Naive thymus-derived CD4-positive, alpha-beta T cell (primary cell): ENCODE measurements at places on chromosomes 7 and 10.

DNA sequence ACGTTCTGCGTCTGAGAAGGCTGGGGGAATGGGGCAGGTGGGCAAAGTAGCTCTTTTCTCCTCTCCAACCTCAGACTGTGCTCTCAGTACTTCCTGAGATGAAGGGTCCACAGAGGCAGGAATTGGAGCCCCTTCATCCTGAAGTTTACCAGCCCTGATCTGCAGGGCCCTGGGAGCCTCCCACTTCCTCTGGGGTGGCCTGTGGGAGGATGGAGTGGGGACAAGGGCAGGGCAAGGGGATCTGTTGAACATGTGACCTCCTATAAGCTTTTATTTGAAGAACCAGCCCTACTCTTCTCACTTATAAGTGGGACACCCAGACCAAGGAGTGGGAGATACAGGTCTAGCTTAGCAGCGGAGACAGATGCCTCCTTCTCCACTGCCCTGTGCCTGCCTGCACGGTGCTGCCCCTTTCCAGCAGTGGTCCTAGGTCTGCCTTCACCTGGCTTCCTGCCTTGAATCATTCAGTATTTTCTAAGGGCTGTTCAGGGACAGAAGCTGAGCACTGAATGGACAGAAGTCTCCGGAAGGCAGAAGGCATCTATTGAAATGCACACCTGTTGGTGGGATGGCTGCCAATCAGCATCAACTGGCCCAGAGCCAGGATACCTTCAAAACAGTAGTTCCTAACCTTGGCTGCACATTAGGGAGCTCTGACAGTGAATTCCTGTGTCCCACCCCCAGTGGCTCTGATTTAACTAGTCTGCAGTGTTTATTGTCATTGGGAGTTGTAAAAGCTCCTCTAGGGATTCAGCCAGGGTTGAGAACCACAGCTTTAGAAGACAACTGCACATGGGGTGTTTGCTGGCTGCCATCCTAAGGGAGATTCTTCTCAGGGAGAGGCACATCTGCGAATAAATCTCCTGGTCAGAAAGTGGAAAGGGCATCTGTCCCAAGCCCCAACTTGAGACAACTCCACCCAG, 2.7 kb upstream of the ARHGAP22 start:
- DNase-seq = no peak

DNA sequence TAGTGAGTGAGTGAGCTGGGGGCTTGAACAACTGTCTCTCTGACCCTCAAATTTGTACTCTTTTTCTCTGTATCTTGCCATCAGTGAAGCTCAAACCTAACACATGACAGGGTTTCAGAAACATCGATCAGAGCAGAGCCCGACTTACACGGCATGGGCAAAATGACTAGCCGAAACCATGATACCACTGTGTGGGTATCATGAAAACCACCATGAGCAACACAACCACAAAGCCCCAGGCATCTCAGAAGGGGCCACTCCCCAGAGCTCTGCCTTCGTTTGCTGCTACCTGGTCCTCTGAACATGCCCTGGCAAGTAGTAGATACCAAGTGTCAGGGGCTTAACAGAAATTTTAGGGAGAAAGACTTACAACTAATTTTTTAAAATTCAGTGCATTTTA, 308.5 kb downstream of the WDR11 start:
- DNase-seq = no peak

DNA sequence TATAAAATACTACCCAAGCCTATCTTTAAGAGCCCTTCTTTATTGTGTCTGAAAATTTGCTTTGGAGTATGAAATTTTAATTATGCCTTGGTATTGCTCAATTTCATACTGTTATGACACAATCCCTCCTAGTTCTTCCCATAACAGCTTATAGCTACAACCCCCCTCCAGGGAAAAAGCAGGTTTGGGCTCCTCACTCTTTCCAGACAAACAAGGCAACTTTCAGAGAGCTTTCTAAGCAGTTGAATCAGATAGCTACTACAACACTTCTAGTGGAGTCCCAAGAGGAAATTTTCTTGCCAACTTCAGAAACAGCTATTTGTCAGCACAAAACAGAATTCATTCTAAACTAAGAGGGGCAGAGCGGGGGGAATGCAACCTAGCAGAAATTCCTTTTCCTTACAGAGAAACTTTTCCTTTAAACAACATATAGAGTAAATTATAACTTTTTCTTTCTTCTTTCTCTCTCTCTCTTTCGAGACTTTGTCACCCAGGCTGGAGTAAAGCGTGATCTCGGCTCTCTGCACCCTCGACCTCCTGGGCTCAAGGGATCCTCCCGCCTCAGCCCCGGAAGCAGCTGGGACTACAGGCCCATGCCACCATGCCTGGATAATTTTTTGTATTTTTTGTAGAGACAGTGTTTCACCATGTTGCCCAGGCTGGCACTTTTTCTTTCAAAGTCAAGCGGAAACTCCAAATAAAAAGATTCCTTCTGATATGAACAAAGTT, 26.0 kb upstream of the JMJD1C start:
- DNase-seq = no peak

DNA sequence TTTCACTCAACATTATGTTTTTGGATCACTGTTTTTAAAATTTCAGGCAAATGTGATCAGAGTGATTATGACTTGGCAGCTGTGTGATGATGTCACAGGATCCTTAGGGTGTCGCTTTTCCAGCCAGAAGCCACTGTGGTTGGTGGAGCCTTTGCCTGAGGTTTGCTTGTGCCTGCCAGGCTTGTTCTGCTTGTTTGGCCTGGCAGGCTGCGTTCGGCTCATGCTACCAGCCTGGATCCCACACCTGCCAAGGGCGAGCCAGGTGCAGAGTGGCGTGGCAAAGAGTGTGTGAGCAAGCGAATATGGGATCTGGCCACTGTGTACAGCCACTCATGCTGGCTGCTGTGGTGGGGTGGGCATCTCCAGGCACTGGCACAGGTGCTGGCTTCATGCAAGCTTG, 55.7 kb downstream of the ADK start:
- DNase-seq = no peak

GRCh38 chr10:103895411-103896186, 22.4 kb downstream of the STN1 start:
- no peak for DNase-seq

DNA sequence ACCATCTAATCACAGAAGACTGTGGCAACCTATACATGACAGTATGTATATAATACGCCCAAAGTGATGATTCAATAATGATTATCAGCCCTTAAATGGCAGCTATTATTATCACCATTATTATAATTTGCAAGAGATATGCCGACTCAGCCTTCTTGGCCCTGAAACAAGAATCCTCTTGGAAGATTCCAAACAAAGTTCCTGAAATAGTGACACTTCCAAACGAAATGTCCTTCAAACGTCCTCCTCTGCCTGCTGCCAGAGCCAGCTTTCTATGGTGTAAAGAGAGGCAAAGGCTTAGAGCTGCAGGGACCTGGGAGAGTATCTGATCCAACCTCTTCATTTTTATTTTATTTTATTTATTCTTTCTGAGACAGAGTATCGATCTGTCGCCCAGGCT, 36.0 kb downstream of the NRAP start:
- DNase-seq = no peak

DNA sequence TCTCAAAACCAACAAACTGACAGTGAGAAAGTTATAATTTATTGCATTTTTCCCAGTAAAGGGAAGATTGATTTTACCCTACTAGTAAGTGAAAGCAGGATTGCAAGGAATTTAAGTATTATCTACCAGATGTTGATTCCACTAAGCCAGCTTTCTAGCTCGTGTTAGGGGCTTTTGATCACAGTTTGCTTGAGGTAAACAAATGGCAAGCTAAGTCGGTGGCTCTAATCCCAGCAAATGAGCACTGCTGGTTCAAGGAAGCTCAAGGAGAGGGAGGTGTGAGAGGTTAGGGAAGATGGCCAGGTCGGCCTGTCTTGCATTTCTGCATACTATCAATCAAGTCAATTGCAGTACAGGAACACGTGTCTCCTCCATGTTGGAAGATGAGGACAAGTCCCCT, 448.7 kb upstream of the POM121L12 start:
- DNase-seq = no peak

GRCh38 chr7:90563286-90563685, 32.8 kb upstream of the CDK14 start:
- DNase-seq = no peak

- no peak for DNase-seq
Observed at GRCh38 chr10:84158550-84158949, 15.1 kb upstream of the GPR15LG start.

GRCh38 chr7:2175091-2175490, 57.7 kb downstream of the MAD1L1 start:
- DNase-seq = no peak

DNA sequence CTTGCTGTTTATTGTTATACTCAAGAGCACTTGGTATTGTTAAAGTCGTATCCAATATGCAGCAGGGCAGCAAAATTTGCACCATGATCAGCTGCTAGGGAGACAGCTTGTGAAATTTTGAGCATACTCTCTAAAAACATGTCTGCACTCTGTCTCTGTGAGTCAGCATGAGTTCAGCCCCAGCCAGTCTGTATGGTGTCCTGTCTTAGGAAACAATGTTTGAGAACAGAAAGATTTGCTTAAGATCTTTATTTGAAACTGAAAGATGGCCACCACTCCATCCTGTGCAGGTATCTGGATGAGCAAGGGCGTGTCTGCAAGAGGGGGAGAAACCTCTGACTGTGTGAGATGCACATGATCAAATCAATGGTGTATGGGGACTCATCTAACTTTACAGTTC, 97.1 kb downstream of the GNAI1 start:
- no peak for DNase-seq

GRCh38 chr10:109886781-109887140, 36.5 kb downstream of the XPNPEP1 start:
- DNase-seq = no peak

- no peak for DNase-seq
Observed at GRCh38 chr7:91846436-91846835, 34.1 kb downstream of the MTERF1 start.
